ENCODE measurements at places on chromosomes 2 and 18.
A peak's percentile ranks its signal among the peaks of the same experiment; 100 is the strongest.

DNA sequence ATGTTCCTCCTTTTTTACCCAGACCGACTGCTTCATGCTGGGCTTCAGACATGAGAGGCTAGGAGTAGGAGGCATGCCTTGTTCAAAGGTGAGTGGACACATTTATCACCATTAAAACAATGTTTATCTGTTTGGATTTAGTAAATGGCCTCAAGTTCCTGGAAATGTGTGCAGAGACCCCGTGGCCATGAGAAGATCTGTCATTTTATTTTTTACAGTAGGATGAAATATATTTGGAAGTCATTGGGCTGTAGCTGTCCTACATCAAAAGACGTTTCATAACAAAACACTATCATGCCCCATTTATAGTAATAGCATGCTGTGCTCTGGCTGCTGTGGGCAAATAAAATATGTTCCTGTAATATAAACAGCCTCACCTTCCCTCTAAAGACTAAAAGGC lies 403.9 kb upstream of the TNP1 start:
- no peak for DNase-seq

DNA sequence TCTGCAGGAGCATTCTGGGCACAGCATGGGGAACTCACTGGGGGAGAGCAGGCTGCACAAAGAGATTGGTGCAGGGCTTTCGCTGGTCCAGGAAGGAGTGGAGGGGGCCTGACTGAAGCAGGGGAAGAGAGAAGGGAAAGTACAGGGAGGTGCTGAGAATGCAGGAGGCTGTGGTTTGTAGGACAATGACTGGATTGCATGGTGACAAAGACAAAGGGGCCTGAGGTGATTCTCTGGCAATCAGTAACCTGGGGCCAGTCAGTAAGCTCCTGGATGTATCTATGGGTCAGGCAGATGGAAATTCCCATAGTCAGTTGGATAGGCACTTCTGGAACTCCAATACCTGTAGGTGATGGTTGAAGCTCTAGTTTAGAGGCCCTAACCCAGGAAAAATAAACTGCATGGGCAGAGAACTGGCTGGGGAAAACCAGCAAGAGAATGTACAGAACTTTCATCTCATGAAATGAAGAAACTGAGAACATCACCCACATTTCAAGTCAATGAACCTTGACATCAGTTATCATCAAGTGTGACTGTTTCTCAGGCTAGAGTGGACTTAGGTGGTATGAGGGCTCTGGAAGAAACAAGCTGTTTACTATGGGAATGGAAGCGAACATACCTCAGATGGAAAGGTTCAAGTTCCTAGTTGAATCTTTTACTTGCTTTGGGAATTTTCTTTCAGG lies 193.2 kb downstream of the TPGS2 start:
- DNase-seq, result no peak

- no peak for DNase-seq
Observed at GRCh38 chr2:236600892-236601291, 31.3 kb downstream of the ACKR3 start.

DNA sequence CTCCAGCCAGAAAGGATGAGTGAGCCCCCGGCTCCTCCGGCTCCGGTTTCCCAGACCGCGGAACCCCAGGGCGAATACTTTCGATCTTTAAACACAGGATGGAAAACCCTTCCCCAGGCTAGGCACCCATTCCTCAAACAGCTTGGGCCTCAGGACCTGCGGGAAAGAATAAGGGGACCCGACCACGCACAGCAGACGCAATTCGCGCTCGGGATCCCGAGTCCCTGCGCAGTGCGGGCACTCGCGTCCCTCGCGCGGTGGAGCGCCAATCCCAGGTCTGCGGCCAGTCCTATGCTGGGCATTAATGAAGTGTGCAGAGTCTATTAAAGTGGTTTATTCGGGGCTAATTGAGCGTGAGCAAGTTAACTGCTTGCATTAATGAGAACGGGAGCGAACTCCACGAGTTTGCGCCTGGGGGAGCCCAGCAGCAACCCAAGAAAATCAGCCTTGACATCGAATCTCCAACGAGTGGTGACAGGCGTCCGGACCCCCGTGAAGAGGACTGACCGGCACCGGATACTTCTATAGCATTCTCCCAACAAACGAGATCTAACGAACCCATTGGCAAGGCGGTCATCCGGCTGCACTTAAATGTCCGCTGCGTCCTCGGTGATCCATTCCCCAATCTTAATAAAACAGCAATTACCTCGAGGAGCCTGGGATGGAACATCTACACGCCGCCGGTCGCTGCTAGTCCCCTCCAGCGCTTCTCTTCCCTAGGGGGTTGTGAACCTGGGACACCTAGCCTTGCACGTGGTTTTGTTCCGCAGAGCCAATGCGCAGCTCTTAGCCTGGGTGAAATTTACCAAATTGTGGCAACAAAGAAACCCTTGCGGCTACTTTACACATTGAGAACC lies 1.6 kb downstream of the OSR1 start:
- peak; percentile 33 for DNase-seq

GRCh38 chr18:46319783-46320182 lies 215.6 kb downstream of the HAUS1 start:
- DNase-seq, result no peak

Data from activated T-cell treated with anti-CD3 and anti-CD28 coated beads, Interleukin-2, amount 50 U/mL, for 48 hours (primary cell).